ENCODE measurements at places on chromosomes 7 and 10.

GRCh38 chr7:104621321-104621720 lies 292.9 kb downstream of the LHFPL3 start:
- DNase-seq: no peak

- no peak for DNase-seq
These were observed 427.9 kb upstream of the CELF2 start for GRCh38 chr10:10589540-10590303.

GRCh38 chr7:6172224-6172909 lies 100.1 kb downstream of the CYTH3 start:
- DNase-seq: no peak

DNA sequence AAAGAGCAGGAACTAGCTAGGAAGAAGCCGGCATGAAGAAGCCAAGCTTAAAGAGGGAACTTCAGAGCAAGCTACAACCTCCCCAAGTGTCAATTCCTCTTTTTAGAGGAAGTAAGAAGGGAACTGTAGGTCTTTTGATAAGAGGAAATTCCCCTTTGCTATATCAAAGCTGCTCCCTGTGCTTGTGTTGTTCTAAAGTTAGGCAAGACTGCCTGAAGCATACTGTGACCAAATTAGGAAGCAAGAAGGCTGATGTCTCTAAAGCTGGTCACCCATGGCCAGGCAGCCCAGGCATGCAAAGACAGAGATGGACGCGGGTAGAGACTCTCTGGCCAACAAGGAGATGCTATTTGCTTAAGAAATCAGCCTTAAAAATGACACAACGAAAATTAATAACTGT lies 87.9 kb downstream of the RNF216 start:
- DNase-seq: no peak

DNA sequence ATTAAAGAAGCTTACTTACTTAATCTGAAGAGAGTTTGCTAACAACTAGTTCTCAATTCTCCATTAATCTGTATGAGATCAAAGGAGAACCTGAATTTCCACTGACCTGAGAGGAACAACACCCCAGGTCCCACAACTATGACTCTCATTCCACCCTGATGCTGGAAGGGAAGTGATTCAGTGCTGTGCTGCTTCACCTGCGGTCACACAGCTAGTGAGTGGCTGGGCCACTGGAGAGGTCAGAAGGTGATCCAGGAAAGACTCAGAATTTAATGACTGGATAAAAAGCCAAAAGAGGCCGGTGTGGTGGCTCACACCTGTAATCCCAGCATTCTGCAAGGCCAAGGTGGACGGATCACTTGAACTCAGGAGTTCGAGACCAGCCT lies 23.6 kb downstream of the SORBS1 start:
- no peak for DNase-seq

GRCh38 chr7:34153656-34154270 lies 248.4 kb downstream of the BMPER start:
- DNase-seq: no peak

GRCh38 chr7:34131371-34131770 lies 226.0 kb downstream of the BMPER start:
- DNase-seq: no peak
